ENCODE measurements at places on chromosomes 6 and 20.

- DNase-seq, result no peak
These were observed 100.9 kb downstream of the FUT9 start for GRCh38 chr6:96116674-96117073.

GRCh38 chr6:109019911-109020310, 74.7 kb downstream of the SESN1 start:
- DNase-seq, result no peak

DNA sequence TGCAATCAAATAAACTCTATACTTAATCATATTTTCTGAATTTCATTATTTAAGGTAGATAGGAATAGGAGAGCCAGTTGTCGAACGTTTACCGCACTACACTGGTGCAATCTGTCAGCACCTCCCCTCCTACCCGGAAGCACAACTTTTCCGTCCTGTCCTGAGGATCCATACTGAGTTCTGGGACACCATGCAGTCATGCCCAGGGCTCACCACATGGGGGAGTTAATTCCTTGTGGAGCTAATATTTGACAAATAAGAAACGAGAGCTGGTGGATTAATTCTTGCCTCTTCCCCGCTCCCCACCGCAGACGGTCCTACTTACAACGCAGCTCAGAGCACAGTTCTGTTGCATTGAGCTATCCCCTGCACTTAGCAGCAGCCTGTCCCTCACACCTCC, 107.7 kb upstream of the RALGAPA2 start:
- DNase-seq, result no peak

DNA sequence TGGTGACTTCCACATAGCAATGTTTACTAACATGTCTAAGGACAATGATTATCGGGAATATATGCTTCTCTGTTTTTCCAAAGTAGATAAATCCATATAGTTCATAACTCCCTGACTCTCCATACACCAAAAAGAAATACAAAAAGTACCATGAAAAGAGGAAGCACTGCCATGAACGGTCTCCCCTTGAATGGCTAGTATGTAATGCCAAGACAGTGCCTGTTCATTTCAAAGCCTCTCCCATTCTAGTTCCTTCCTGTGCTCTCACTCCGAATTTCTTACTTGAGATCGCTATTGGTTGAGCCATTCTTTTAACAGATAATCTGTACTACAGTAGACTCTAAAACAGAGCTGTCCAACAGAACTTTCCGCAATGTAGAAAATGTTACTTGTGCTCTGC, 54.8 kb upstream of the EDN1 start:
- no peak for DNase-seq

GRCh38 chr6:17536586-17536985, 63.5 kb upstream of the FAM8A1 start:
- no peak for DNase-seq

GRCh38 chr20:13412806-13413445, 191.9 kb downstream of the ISM1 start:
- no peak for DNase-seq

- no peak for DNase-seq
These were observed 39.0 kb downstream of the BCKDHB start for GRCh38 chr6:80145509-80145908.

DNA sequence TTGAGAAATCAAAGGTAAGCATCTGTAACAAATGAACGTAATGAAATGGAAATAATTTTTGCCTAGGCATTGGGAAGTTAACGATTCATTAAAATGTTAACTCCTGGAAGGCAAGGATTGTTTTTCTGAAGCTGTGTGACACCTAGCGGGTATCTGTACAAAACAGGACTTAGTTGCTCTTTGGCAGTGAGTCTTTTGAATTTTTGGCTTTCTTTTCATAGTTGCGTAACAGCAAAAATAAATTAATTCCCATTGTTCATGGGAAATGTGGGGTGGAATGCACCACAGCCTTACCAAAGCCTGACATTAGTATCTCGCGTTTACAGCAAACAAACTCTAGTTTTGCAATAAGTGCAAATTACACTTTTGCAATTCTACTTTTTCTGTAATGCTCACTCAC, 92.7 kb upstream of the DTNBP1 start:
- no peak for DNase-seq

- DNase-seq, result peak; percentile 36
These were observed 880 bp downstream of the ADNP start for GRCh38 chr20:50930139-50930975.

- DNase-seq, result peak; percentile 25
These were observed 107.8 kb upstream of the SHLD1 start for GRCh38 chr20:5642155-5642981.

DNA sequence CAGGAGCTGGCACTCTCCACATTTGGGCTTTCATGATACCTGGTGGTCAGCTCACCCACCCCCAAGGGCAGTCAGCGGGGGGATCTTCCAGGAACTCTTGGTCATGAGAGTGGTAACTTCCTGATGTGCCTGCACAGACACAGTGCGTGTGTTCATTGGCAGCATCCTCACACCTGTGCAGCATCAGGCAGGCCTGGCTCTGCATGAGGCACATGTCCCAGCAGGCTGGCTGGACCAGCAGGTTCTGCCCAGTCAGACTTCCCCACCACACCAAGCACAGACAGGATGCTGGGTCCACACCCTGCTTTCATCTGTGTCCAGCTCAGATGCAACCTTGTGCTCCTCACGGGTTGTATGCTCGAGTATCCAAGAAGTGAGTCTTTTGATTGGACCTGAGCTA, 15.7 kb upstream of the UNC93A start:
- DNase-seq, result no peak

GRCh38 chr6:143061597-143062385, 1.1 kb downstream of the AIG1 start:
- no peak for DNase-seq

DNA sequence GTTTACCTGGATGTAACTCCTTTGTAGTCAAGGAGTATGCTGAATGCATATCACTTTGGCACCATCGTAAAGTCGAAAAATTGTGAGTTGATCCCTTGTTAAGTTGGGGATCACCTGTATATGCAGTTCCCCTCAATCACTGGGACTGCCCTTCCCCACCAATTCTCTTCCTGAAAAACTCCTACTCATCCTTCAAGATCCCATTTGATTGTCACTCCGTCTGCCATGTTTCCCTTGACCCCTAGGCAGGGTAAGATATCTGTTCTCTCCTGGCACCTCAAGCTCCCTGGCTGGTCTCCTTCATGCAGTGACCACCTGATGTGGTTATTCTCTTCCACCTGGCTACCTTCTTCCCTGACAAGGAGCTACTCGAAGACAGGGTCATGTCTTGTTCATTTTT, 10.0 kb upstream of the NOL4L start:
- no peak for DNase-seq

GRCh38 chr20:62622877-62623487, 19.3 kb upstream of the SLCO4A1 start:
- no peak for DNase-seq

DNA sequence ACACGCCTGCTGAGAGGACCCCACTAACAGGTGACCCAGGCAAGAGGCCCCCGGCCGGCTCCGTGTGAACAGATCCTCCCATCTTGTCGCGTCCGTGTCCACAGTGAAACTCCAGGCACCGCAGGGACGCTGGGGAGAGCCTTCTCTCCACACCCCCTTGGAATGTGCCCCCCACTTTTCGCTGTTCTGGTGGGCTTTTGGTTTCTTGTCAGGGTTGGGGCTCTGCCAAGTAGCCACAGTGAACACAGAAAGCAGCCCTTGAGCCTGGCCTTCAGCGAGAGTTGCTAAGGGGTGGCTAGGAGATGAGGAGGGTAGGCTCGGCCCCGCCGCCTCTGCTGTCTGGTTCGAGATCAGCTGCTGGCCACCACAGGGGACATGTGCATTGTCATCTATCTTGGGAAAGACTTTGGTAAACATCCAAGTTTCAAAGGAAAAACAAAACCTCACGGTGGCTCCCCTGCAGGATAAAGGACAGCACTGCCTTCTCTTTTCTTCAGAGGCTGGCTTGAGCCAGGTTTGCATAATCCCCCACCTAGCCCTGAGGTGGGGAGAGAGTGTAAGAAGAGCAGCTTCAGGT, 22.7 kb downstream of the SYNDIG1 start:
- DNase-seq, result no peak

- DNase-seq, result no peak
These were observed 51.3 kb upstream of the TOX2 start for GRCh38 chr20:43863330-43863729.
